ENCODE measurements at places on chromosomes 1 and 21. TPM values are rescaled to one million over a fixed set of nuclear protein-coding genes. Genes with fewer than 3 reads are reported as not detected.

The SLC35F3 gene
- total RNA-seq, result not detected

The PCP4L1 gene
- total RNA-seq, result 0.21 TPM

The CD1E gene
- total RNA-seq, result 0.59 TPM

The PTPRC gene
- total RNA-seq, result 14.1 TPM

The HRNR gene
- total RNA-seq, result not detected

The EFNA3 gene
- 0.78 TPM for total RNA-seq

The SLC44A5 gene
- 1.4 TPM for total RNA-seq

The KDF1 gene
- 0.91 TPM for total RNA-seq

The KCNK2 gene
- 0.28 TPM for total RNA-seq

The ADAMTS4 gene
- total RNA-seq, result 6.9 TPM

The GUCA2B gene
- total RNA-seq, result not detected

DNA sequence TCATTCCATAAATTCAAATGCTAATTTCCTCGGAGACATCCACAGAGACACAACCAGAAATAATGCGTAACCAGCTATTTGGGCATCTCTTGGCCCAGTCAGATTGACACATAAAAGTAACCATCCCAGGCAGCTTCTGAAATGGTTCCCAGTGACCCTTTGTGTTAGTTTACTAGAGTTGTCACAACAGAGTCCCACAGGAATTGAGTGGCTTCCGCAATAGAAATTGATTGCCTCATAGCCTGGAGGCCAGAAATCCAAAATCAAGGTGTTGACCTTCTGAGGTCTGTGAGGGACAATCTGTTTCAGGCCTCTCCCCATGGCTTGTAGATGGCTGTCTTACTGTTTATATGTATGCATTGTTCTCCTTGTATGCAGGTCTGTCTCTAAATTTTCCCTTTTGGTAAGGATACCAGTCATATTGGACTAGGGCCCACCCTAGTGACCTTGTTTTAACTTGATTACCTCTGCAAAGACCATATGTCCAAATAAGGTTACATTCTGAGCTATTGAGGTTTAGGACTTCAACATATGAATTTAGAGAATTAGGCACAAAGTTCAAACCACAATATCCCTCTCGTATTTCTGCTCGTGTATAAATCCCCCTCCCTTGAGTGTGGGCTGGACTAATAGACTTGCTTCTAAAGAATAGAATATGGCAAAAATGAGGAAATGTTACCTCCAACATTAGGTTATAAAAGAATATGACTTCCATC lies 78.2 kb upstream of the FGGY start:
- DNase-seq, result no peak

GRCh38 chr1:163315773-163316374 lies 5.9 kb upstream of the NUF2 start:
- DNase-seq, result no peak

DNA sequence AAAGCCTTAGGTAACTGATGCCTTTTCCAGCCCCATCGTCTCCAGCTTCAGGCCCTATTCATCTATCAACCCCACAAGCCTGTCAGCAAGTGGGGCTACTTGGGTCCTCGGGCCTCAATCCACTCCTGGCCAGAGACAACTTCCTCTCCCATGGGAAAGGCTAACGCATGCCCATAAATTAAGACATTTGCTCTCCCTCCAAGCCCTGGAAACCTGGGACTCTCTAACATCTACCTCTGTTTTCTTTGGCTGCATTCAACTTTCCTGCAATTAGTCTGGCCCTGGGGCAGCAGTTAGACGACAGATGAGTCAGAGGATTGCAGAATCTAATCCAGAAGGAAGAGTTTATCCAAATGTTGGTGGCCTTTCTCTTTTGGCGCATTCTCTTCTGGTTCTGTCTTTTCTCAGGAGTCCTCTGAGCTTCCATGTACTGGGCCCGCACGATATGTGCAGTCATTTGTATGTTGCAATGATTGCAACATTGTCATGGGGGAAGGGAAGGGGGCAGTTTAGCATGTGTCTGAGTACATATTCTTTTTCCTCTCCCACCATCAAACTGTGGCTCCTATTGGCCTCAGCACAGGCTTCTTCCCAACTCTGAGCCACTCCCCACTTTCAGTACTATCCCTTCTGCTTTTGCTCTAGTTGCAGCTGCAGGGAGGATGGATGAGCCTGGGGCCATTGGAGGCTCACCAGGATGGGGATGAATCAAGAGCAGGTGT lies 54.4 kb downstream of the NAV1 start:
- DNase-seq, result peak; percentile 67

DNA sequence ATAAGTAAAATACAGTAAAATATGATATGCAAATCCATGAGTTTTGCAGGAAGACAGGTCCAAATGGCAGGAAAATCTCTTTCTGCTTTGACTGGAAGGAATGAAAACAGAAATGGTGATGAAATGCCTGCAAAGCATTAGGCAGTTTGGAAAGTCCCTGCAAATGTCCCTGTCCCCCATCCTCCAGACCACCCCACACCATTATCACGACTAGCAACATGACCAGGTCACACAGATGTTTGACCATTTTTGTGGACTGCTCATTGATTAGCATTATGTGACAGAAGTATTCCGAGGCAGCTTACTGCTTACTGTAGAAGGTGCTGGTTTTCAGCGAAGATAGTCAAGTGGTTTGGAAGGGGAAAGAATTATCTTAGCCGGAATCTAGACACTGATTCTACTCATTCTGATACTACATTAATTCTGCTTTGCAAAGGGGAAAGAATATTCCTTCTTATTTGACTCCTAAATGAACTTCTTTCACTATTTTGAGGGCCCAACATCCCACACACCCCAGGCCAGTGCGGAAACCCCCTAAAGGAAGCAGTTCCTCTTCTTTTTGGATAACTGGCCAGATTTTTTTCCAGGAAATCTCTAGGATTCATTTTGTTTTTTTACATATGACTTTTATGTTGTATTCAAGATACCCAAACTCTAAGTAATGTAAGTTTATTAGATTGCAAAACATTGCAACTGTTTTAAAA lies 9.5 kb upstream of the CR2 start:
- no peak for DNase-seq

- no peak for DNase-seq
These were observed 83.2 kb downstream of the CAMK2N1 start for GRCh38 chr1:20402585-20403422.

- DNase-seq, result no peak
These were observed 13.1 kb upstream of the UBR4 start for GRCh38 chr1:19222979-19223824.

DNA sequence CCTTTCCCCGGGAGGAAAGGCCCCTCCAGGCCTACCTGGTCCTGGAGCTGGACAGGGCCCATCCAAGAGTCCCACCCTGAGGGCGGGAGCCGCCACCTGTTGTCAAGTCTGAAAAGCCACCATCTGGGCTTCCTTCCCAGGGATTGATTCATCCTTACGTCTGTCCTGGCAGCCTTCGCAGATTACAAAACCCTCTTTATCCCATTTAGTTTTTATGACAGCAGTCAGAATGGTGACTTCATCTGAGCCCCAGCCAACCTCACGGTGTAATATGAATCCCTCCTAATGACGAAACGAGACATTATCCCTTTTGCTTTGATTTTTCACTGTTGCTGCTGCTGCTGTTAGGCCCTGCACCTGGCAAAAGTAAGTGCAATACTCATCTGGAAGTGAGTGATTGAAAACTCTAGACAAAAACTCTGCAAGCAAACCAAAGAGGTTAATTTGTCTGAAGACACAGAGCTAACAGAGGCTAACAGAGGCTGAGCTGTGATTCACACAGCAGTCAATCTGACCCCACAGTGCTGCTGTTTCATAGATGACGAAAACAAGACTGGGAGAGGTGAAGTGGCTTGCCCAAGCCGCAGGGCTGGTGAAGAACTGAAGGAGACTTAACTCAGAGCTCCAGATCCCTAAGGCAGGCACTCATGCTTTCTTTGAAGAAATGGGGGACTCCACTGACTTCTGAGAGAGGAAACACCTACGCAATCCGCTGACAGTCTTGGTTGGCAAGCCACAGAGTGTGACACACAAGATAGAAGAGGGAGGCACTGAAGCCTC lies 30.0 kb upstream of the S100A7 start:
- peak; percentile 86 for DNase-seq

GRCh38 chr1:47932743-47933142 lies 64.4 kb downstream of the TRABD2B start:
- DNase-seq, result no peak

- no peak for DNase-seq
These were observed 979 bp downstream of the S100A9 start for GRCh38 chr1:153358691-153358975.

DNA sequence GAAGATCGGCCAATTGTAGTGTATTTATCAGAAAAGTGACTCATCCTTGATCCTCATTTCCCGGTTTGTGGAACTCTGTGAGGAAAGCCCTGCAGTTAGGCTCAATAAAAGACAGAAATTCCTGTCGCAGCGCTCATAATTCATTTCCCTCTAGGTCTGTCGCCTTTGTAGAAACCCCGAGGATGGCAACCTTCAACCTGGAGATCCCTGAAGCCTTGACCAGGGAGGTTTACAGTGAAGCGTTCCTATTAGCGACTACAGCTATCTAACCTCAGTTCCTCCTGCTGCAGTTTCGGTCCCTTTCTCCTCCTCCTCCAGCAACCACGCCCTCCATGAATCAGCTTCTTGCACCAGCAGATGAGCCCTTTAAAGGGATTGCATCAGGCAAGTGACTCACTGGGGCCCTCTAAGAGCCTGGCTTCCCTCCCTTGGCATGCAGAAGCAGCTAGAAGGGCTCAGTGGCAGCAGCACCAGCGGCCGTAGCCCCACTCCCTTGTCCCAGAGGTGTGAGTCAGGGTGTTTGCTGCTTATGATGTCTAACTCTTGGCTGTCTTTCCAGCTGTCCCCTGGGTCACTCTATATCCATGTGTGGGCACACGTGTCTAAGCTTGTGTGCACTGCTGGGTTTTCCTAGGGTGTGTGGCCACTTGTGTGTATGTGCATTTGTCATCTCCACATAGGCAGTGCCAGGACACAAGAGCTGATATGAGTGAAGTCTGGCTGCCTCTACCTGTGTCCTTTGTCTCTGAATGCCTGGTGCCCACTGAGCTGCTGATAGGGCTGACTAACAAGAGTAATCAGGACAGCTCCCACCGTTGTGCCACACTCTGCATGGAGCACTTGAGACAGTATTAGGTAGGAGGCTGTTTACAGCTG lies 779 bp upstream of the STK40 start:
- DNase-seq, result peak; percentile 95

DNA sequence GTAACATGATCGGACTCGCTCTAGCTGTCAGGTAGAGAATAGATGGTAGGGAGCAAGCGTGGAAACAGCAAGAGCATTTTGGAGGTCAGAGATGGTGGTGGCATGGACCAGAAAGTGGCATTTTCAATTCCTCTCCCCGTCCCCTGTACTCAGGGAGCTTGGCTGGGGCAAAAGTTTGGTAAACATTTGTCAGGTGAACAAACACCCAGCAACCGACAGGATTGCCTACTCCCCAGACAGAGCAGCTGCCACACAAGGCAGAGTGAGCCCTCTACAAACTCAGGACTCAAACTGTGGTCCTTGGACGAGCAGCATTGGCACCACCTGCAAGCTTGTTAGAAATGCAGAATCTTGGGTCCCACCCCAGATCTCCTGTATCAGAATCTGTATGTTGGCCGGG lies 14.3 kb downstream of the PTAFR start:
- DNase-seq, result no peak

DNA sequence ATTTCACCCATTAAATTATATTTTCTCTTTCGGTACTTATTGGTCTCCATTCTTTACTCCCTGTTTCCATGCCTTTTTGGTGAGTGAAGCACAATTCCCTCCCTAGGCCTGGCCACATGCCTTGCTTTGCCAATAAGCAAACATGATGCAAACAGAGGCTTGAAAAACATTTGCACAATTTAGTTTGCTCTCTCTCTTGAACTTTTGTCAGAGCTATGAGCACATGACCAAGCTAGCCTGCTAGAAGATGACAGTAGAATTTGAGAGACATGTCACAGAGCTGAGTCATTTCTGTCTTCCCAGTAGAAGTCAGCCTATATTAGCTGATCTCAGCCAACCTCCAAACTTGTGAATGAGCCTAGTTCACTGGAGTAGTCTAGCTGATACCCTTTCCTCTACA lies 24.6 kb downstream of the ANGPTL3 start:
- peak; percentile 30 for DNase-seq

DNA sequence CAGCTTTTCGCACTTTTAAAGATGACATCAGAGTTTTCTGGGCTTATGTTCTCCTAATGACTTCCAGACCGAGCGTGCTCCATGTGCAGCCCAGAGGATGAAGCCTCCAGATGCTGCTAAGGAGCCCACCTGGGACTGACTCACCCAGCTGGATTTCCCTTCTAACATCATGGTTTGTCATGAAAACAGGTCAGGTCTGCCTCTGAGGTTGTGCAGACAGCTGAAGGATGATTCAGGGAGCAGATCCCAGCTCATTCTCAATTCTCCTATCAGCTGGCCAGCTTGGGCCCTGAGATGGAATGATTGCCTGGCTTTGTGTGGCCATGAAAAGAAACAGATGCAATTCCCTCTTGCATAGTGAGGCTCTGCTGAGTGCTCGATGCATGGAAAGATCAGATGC lies 123.9 kb upstream of the DUSP10 start:
- no peak for DNase-seq

GRCh38 chr1:100896481-100896982 lies 642 bp downstream of the SLC30A7 start:
- DNase-seq, result no peak

- no peak for DNase-seq
These were observed 15.0 kb downstream of the NFIA start for GRCh38 chr1:61097317-61097716.

GRCh38 chr1:200738949-200739651 lies 407 bp downstream of the CAMSAP2 start:
- DNase-seq, result peak; percentile 94

DNA sequence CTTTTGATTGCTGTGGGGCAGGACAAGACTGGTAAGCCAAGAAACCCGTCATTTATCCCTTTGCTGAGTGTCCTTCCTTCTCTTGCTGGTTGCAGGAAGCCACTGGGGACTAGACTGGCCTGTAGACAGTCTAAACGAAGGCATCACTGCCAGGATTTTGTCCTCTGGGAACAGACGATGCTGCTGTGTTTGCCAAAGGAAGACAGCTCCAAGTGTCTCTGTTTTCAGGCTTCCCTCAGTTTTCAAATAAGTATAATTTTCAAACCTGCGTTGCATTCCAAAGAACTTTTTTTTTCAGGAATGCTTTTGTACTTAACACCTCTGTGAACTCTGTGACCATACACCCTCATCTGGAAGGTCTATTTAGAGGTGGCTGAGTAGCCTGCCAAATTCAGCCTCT lies 269.4 kb downstream of the HLX start:
- DNase-seq, result peak; percentile 32

- no peak for DNase-seq
These were observed 107.0 kb downstream of the NME7 start for GRCh38 chr1:169260478-169261151.

DNA sequence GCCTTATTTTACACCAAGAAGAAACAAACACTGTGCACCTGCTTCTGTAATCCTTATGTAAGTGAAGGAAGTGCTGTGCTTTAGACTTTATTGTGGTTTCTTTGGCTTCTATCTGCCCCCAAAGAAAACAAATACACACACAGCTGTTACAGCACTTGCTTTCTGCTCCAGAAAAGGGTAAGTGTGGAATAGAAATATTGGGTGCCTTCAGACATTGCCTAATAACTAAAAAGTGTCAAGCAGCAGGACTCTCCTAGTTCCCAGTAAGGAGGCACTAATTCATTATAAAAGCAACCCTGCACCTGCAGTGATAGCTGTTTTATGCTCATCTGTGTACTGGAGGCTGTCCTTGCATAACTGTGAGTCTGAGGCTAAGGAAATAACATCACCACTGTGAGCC lies 23.4 kb upstream of the PRRX1 start:
- no peak for DNase-seq

GRCh38 chr1:153277852-153278251 lies 18.4 kb downstream of the LORICRIN start:
- no peak for DNase-seq

Data from right cardiac atrium (tissue), 5 donors.